Glomerular endothelial cell (primary cell): ENCODE measurements at places on chromosomes 4 and X. TPM values are rescaled to one million over a fixed set of nuclear protein-coding genes. Genes with fewer than 3 reads are reported as not detected.

DNA sequence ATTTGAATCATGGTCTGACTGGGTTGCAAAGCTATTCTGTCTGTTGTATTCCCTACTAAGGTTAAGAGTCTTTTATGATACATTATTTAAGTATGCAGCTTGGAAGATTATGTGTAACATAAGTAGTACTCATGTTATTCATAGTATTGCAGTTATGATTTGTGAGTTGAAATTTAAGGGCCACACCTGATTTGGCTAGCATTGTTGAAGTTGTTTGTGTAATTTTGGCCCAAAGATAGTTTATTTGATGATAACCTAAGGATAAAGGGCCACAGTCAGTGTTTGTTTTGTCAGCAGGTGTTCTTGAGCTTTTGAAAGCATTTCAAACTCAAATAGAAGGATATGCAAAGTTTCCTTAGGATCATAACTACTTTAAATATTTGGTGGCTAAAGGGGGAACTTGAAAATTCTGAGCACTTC lies 38.9 kb downstream of the NUDT9 start:
- DNase-seq, result no peak

GRCh38 chrX:51215266-51215665 lies 117.4 kb upstream of the NUDT10 start:
- DNase-seq, result no peak

DNA sequence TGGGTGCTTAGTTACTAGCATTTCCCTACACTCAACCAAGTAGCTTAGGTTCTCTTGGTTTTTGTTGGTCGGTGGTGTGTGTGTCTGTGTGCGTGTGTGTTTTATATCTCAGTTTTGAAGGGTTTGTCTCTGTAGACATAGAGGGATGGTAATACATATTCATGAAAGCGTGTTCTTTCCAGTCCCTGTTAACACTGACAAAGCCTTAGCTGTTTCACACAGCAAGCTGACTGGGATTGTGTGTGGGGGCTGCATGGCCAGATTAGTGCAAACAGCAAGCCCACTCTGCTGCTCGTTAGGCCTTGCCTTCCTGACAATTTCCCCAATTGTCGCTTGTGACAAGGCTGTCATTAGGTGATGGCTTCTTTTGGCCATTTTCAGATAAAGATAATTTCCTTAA lies 43.9 kb downstream of the ALPK1 start:
- no peak for DNase-seq

GRCh38 chr4:25861280-25861950 lies 1.4 kb downstream of the SEL1L3 start:
- no peak for DNase-seq

DNA sequence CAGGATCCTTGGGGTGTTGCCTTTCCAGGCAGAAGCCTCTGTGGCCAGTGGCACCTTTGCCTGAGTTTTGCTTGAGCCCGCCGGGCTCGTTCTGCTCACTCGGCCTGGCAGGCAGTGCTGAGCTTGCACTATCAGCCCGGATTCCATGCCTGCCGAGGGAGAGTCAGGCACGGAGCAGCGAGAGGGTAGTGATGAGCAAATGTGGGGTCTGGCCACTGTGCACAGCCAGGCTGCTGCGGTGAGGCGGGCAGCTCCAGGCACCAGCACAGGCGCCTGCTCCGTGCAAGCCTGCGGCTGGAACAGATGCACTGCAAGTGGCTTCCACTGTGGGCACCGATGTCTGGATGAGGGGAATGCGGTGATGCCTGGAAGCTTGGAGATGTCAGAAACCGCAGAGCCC lies 619.2 kb downstream of the RAPGEF2 start:
- no peak for DNase-seq

DNA sequence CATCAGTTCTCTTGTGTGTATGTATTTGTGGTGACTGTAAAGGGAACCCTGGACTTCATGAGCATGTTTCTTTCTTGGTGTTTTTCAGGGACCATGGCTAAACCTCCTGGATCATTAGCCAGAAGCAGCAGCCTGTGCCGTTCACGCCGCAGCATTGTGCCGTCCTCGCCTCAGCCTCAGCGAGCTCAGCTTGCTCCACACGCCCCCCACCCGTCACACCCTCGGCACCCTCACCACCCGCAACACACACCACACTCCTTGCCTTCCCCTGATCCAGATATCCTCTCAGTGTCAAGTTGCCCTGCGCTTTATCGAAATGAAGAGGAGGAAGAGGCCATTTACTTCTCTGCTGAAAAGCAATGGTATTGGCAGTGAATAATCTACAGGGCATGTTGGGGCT lies 157.0 kb downstream of the STIM2 start:
- DNase-seq, result no peak

DNA sequence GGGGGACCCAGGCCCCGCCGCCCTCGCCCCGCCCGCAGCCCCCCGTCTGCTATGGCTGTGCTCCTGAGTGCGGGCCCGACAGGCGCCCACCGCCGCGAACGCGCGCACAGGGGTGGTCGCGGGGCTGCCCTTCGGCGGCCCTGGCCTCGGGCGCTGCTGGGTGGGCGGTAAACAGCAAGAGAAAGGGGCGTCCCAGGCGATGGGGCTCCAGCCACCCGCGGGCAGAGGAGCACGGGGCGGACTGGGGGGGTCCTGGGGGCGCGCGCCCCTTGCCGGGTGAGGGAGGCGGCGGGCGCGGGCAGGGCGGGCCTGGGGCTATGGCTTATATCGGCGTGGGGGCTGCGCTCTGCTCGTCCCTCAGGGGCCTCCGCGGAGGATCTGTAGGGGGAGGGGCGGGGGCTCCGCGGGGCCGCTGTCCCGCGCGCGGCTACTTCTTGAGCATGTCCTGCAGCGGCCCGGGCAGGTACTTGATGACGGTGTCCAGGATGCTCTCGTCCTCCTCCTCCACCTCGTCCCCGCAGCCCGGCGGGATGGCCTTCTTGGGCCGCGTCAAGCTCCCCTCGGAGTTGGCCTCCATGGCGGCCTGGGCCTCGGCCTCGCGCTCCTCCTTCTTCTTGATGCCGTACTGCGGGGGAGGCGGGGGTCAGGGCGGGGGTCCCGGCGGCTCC lies 39.7 kb downstream of the CPLX1 start:
- no peak for DNase-seq

GRCh38 chrX:151790481-151791160 lies 56.1 kb downstream of the CNGA2 start:
- DNase-seq, result no peak

DNA sequence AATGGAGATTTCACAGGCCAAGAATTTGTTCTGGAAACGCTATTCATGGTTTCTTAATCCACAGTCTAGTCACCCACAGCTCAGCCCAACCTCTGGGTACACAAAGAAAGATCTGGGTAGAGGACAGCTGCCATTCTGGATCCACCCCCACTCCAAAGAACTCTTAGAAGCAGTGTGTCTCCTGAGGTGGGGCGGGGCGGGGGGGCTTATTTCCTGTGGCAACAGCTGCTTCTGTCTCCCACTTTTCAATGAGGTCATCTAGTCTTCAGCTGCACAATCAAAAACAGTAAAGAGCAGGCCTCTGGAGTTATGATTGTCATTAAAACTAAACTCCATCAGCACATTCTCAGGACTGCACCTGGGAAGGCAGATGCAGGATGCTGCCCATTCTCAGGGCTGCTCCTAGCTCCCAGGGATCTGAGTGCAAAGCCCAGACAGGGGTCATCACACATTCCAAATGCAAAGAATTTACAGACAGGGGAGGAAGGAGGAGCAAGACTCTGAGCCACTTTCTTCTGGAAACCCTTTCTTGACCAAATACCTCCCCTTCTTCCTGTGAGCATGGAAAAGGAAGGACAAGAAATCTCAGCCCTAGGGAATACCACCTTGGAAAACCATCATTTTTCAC lies 207.3 kb downstream of the HS6ST2 start:
- DNase-seq, result no peak

DNA sequence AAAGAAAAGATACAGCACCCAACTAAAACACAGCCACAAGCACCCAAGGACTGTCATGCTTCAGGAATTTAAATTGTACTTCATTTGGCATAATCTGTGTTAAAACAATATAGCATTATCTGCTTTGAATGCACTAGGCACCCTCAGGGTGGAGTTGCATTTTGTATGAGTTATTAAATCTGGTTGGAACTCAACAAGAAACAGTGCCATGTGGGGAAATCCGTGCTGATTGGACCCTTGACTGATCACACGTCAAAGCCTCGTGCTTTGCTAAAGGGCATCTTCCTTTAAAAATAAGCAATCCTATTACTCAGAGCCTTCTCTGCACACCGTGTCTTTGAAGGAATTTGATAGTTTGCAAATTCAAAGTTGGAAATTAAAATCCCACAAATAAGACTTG lies 35.4 kb downstream of the IGFBP7 start:
- DNase-seq, result no peak

- DNase-seq, result no peak
Observed at GRCh38 chr4:155982736-155983385, 29.2 kb upstream of the CTSO start.

DNA sequence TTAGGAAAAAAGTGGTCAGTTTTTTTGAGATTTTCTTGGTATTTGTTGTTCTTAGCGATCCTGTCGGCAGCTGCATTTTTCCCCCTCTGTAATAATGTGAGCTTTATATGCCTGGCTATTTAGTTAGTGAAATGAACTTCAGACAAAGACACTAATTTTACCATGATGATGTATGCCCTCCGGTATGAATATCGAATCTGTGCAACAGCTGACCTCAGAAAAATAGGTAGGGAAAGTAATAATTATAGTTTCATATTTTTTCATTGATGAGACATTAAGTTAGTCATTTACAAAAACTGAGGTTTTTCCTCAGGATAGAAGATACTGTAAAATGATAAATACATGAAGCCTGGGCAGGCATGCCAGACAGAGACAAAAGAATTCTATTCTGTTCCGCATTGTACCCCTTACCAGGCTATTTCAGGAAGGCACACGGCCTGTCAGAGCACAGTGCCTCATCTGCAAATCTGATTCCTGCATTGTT lies 155.8 kb downstream of the SHROOM3 start:
- no peak for DNase-seq

The SPANXB1 gene
- not detected in 2 replicates for total RNA-seq

The TXK gene
- 0.18 and 0.87 TPM in 2 replicates for total RNA-seq

The NPNT gene
- total RNA-seq, result 0.64 and 2.1 TPM in 2 replicates

The ERVMER34-1 gene
- total RNA-seq, result 0.15 and 0.23 TPM in 2 replicates

The GAGE13 gene
- not detected in 2 replicates for total RNA-seq

The VEGFC gene
- 14.4 and 35.1 TPM in 2 replicates for total RNA-seq

The DMRTC1 gene
- not detected in 2 replicates for total RNA-seq

The HTRA3 gene
- 62.7 and 74.5 TPM in 2 replicates for total RNA-seq

The FAM13A gene
- total RNA-seq, result 4.0 and 7.5 TPM in 2 replicates

The RTL3 gene
- total RNA-seq, result 0.18 and 0.29 TPM in 2 replicates
